ENCODE measurements at places on chromosomes 1 and 21. TPM values are rescaled to one million over a fixed set of nuclear protein-coding genes. Genes with fewer than 3 reads are reported as not detected.

The GJB3 gene
- not detected for total RNA-seq

DNA sequence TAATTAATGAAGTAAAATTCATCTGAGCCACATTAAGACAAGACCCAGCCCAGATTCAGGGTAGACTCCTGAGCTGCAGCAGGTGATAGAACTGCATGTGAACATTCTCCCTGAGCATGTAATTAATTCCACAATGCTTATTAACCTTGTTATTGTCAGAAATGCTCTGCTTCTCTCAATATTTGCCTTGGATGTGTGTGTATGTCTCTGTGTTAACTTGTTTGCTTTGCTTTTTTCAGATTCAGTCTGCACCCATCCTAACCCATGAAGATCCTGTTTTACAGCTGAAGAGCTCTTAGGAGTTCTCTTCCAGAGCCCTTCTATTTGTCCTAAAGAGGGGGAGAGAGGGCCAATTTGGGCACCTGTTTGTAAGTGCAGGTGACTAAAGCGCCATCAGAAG is 143.2 kb upstream of the BMP8A start:
- no peak overlapping the region for H3K27ac ChIP-seq
- H3K27me3 ChIP-seq = no peaks in the 10 kb centered on the region
- H3K4me3 ChIP-seq = no peak overlapping the region

The GCSAML gene
- total RNA-seq = not detected

GRCh38 chr1:8348047-8348776 is 30.3 kb downstream of the SLC45A1 start:
- no peak overlapping the region for H3K4me3 ChIP-seq
- H3K36me3 ChIP-seq = peaks cover 4% of the 10 kb centered on the region
- H3K27me3 ChIP-seq = no peaks in the 10 kb centered on the region
- no peak for DNase-seq

- H3K4me3 ChIP-seq = no peak overlapping the region
- no peaks in the 10 kb centered on the region for H3K27me3 ChIP-seq
- H3K27ac ChIP-seq = no peak overlapping the region
- no peak for DNase-seq
These were observed 606.7 kb upstream of the TMPRSS15 start for GRCh38 chr21:19010251-19010650.

- H3K36me3 ChIP-seq = no peaks in the 10 kb centered on the region
- H3K27ac ChIP-seq = no peak overlapping the region
- no peak overlapping the region for H3K4me3 ChIP-seq
These were observed 136.6 kb downstream of the LIPI start for GRCh38 chr21:14074177-14074576.

GRCh38 chr21:44578371-44579055 is 1.9 kb downstream of the KRTAP10-5 start:
- no peak overlapping the region for H3K27ac ChIP-seq
- H3K4me1 ChIP-seq = peaks cover 3% of the 10 kb centered on the region
- no peaks in the 10 kb centered on the region for H3K36me3 ChIP-seq
- peak; percentile 73 for DNase-seq
- H3K4me3 ChIP-seq = no peak overlapping the region

GRCh38 chr1:230210326-230210980 is 143.4 kb downstream of the GALNT2 start:
- peaks cover 14% of the 10 kb centered on the region for H3K36me3 ChIP-seq
- H3K27me3 ChIP-seq = no peaks in the 10 kb centered on the region
- peaks cover 52% of the 10 kb centered on the region for H3K4me1 ChIP-seq
- DNase-seq = no peak

DNA sequence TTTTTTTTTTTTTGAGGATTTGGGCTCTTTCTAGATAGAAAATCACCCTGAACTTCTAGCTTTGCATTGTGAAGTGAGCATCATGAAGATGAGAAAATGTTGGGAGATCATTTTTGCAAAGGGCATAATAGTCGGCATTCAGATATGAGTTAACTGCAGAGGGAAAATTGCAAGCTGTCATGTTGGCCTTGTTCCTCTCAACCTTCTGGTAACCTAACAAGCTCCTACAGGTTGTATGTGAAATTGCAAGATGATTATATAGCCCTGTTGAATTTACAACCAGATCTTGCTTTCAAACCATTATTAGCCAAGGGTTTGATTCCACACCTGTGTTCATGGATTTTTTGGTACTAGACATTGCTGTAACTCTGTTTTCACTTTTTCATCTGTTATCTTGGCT is 2.2 kb downstream of the ELOA start:
- H3K27me3 ChIP-seq = no peaks in the 10 kb centered on the region
- peak overlapping the region; percentile 91 for H3K27ac ChIP-seq
- H3K36me3 ChIP-seq = peaks cover 8% of the 10 kb centered on the region

GRCh38 chr1:235940285-235940684 is 73.6 kb upstream of the LYST start:
- H3K4me1 ChIP-seq = peaks cover 36% of the 10 kb centered on the region
- no peak overlapping the region for H3K4me3 ChIP-seq
- no peaks in the 10 kb centered on the region for H3K36me3 ChIP-seq
- no peak for DNase-seq
- no peaks in the 10 kb centered on the region for H3K27me3 ChIP-seq

GRCh38 chr1:58447886-58448285 is 98.6 kb downstream of the OMA1 start:
- H3K36me3 ChIP-seq = no peaks in the 10 kb centered on the region
- H3K27me3 ChIP-seq = peaks cover 3% of the 10 kb centered on the region
- no peak overlapping the region for H3K4me3 ChIP-seq
- H3K27ac ChIP-seq = no peak overlapping the region
- no peak for DNase-seq

The FABP3 gene
- total RNA-seq = 27.1 TPM

- no peak for DNase-seq
- H3K27me3 ChIP-seq = peaks cover 7% of the 10 kb centered on the region
- no peak overlapping the region for H3K4me3 ChIP-seq
These were observed 437.7 kb upstream of the OLFM3 start for GRCh38 chr1:102434421-102434820.

The SLC30A2 gene
- total RNA-seq = not detected

GRCh38 chr1:228360533-228361313 is 45.9 kb downstream of the TRIM11 start:
- DNase-seq = no peak
- H3K4me3 ChIP-seq = no peak overlapping the region
- H3K36me3 ChIP-seq = no peaks in the 10 kb centered on the region
- peaks cover 7% of the 10 kb centered on the region for H3K4me1 ChIP-seq
- no peak overlapping the region for H3K27ac ChIP-seq

DNA sequence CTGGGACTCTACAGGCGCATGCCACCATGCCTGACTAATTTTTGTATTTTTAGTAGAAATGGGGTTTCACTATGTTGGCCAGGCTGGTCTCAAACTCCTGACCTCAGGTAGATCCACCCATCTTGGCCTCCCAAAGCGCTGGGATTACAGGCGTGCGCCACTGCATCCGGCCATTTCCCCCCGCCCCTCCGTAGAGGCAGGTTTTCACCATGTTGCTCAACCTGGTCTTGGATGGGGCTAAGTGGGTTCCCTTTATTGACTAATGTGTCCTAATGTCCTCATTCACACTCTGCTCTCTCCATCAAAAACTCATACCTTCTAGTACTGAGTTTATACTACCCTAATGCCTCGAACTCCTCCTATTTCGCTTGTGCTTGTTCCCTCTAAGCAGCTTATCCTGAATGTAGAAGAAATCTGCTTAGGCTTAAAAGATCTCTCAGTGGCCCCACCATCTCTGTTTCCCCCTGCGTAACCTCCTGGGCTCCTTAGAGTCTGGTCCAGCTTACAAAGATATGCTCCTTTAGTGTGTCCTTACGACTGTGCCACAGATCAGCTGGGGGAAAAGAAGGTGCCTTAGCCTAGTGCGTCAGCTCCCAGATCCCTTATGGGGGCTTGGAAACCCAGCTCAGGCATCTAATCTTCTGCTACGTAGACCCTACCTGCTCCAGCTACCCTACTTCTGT is 8.0 kb downstream of the GNAT2 start:
- no peaks in the 10 kb centered on the region for H3K4me1 ChIP-seq
- H3K27me3 ChIP-seq = no peaks in the 10 kb centered on the region
- no peak overlapping the region for H3K27ac ChIP-seq
- no peak overlapping the region for H3K4me3 ChIP-seq

DNA sequence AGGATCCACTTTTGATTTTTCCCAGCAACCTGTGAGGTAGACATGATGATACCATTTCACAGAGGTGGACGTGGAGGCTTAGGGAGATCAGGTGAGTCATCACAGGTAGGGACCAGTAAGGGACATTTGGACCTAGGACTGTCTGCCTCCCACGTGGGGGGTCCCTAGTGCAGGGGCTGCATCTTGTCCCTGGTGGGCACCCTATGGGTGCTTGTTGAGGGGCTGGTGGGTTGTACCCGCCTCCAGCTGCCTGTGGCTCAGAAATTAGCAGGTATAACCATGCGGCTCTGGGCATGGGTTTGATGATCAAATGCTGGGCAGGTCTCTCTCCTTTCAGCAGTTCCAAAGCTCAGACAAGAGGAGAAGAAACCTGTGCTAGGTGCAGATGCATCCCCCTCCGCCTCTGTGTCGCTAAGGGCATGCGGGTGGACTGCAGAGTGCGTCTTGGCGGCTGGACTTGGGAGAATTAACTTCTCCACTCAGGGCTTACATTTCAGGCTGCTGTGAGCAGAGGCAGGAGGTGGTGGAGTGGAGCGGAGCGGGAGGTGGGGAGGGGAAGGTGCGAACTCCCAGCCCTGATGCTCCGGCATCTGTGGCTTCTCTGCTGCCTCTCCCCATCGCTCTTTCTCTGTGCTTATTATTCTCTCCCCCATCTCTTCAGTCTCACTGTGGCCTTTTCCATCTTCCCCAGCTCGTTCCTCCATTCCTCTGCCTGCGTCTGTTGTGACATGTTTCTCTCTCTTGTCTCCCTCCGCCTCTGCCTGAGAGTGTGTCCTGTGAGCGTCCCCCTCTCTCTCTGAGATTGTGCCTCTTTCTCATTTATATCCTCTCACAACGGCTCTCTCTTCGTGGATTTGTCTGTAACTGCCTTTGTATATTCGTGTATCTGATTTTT is 146.8 kb downstream of the PTPRU start:
- no peaks in the 10 kb centered on the region for H3K27me3 ChIP-seq
- H3K36me3 ChIP-seq = no peaks in the 10 kb centered on the region
- DNase-seq = peak; percentile 69
- no peak overlapping the region for H3K4me3 ChIP-seq
- no peaks in the 10 kb centered on the region for H3K4me1 ChIP-seq
- no peak overlapping the region for H3K27ac ChIP-seq

DNA sequence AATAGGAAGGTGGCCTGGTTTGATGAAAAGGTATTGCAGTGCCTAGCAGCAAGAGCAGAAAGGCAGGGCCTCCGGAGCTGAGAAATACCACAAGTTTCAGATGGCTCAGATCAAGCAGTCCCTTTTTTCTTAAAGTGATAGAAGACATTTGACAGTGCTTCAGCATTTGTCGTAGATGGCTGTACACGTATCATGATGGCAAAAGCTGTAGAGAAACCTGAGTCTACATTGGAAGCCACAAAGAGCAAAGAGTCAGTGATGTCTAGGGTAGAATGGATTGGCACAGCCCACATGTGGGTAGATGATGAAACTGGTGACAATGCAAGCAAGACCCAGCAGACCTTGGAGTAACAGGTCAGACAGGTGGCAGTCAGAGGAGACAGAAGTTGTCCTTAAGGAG is 101.3 kb upstream of the ARTN start:
- H3K27me3 ChIP-seq = no peaks in the 10 kb centered on the region
- peaks cover 10% of the 10 kb centered on the region for H3K36me3 ChIP-seq

The CYP4X1 gene
- total RNA-seq = 0.38 TPM

GRCh38 chr1:174872615-174873058 is 127.1 kb upstream of the CACYBP start:
- DNase-seq = no peak
- H3K4me1 ChIP-seq = peaks cover 5% of the 10 kb centered on the region
- H3K36me3 ChIP-seq = no peaks in the 10 kb centered on the region

DNA sequence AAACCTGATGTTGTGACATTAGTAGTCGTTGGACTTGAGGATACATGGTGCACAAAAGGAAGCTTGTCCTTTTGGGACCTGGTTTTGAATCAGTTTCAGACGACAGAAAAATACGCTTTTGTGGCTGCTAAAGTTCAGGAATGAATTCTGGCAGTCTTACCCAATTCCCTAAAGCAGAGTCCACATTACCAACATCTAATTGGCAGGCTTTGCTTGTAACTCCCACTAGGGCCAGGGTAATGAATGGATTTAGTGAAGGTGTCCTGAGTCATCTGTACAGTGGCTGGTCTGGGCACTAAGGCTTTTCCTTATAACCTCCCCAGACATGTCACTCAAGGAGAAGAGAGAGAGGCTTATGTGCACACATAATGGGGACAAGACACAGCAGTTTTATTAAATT is 66.2 kb upstream of the RNPC3 start:
- H3K27me3 ChIP-seq = no peaks in the 10 kb centered on the region
- no peaks in the 10 kb centered on the region for H3K36me3 ChIP-seq
- DNase-seq = no peak
- no peak overlapping the region for H3K4me3 ChIP-seq
- peaks cover 16% of the 10 kb centered on the region for H3K4me1 ChIP-seq
- no peak overlapping the region for H3K27ac ChIP-seq

- DNase-seq = no peak
- H3K4me1 ChIP-seq = peaks cover 5% of the 10 kb centered on the region
- no peak overlapping the region for H3K4me3 ChIP-seq
- H3K27ac ChIP-seq = peak overlapping the region; percentile 8
These were observed 8.6 kb downstream of the HJV start for GRCh38 chr1:146012703-146013558.

DNA sequence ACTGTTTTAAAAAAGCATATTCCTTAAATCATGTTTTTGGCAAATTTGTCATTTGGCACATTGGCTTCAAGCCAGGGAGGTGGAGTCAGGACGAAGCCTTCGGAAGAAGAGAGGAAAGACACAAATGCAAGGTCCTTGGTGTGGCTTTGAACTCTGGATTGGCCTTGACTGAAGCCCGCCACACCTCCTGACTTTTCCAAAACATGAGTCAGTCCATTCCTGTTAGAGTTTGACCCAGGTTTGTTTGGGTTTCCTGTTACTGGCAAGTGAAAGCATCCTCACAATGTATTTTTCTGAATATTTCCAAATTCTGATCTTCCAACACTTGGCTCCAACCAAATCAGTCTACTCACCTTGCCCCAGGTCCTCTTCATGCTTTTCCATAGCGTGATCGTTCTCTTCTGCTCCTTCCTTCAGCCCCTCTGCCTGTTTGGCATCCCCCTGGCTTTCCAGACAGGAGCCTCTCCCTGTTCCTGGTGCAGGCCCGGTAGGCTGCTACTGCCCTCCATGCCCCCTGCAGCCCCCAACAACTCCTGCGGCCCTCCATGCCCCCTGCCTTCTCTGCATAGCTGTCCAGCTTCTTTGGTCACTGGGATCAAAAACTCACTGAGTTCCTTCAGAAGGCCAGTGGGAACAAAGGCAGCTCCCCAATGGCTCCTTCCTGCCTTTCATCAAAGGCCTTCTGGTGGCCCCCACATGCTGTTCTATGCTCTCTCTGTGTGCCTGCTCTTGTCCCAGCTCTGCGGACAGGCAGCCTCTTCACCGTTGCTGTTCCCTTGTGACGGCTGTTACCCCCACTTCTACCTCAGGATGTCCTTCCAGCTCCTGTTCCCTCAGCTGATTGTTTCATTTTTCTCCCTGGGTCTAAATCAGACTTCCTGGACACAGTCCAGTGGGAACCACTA is 30.4 kb upstream of the SLC30A1 start:
- peaks cover 37% of the 10 kb centered on the region for H3K4me1 ChIP-seq
- no peak for DNase-seq
- H3K27ac ChIP-seq = no peak overlapping the region
- no peak overlapping the region for H3K4me3 ChIP-seq
- H3K36me3 ChIP-seq = no peaks in the 10 kb centered on the region
- H3K27me3 ChIP-seq = no peaks in the 10 kb centered on the region

- H3K36me3 ChIP-seq = peaks cover 30% of the 10 kb centered on the region
- H3K4me3 ChIP-seq = no peak overlapping the region
- H3K27ac ChIP-seq = no peak overlapping the region
- H3K27me3 ChIP-seq = no peaks in the 10 kb centered on the region
- no peaks in the 10 kb centered on the region for H3K4me1 ChIP-seq
These were observed 23.4 kb downstream of the CELF3 start for GRCh38 chr1:151693057-151693651.

Data from osteocyte (in vitro differentiated cells).